ENCODE measurements at places on chromosomes 7 and 10.

GRCh38 chr7:38178695-38179344 is 775 bp downstream of the STARD3NL start:
- DNase-seq: no peak

- no peak for DNase-seq
Observed at GRCh38 chr7:116230191-116231005, 20.1 kb downstream of the TES start.

DNA sequence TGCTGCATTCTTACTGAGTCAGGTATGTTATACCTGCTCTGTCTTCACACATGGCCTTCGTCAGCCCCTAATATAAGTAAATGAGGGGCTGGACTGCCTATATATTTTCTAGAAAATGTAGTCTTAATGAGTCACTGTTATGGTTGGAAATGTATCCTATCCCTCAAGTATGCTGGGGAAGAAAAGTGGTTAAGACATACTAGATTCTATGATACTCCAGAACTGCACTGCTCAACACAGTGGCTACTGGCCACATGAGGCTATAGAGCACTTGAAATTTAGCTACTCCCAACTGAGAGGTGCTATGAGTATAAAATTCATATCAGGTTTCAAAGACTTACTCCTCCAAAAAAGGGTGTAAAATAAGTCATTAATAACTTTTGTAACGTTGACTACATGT is 104.3 kb upstream of the STEAP1B start:
- DNase-seq: no peak

DNA sequence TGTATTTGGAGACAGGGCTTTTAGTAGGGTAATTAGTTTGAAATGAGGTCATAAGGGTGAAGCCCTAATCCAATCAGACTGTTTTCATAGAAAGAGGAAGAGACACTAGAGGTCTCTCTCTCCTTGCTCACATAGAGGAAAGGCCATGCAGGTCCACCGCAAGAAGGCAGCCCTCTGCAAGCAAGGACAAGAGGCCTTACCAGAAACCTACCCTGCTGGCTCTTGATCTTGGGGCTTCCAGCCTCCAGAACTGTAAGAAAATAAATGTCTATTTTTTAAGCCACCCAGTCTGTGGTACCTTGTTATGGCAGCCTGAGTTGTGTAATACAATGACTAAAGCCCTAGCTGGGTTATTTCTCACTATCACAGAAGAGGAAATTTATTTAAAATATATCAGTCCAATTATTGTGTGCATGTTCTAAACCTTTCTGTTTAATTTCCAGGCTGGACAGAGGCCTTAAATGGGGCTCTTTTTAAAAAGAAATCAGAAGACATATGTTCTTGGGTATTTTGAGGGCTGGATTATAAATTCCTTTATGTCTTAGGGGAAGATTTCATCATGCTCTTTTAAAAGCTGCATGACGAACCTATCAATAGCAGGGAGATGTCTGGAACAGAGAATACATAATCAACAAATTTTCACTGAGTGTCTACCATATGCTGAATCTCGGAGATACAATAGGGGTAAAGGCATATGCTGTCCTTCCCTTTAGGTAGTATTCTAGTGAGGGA is 12.9 kb upstream of the TMEM26 start:
- no peak for DNase-seq

- DNase-seq: no peak
Observed at GRCh38 chr7:114214466-114214865, 200.1 kb upstream of the FOXP2 start.

- DNase-seq: no peak
Observed at GRCh38 chr10:129483430-129484010, 16.5 kb downstream of the MGMT start.

DNA sequence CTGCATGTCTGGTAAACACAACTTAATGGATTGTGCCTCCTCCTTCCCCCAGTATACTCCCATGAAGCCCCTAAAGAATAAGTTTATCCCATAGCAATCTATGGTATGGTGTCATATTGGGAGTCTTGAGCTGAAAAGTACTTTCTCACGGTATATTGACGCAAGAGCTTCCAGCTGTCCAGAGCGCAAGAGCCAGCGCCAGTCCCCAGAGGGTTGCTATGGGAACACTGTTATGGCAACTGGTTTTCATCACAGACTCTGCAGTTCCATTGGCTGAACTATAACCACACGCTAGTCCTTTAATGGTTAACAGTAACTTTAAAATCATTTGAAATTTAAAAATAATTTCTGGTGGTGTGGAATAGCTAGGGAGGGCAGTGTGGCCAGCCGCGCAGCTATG is 46.9 kb downstream of the PRPF18 start:
- no peak for DNase-seq

DNA sequence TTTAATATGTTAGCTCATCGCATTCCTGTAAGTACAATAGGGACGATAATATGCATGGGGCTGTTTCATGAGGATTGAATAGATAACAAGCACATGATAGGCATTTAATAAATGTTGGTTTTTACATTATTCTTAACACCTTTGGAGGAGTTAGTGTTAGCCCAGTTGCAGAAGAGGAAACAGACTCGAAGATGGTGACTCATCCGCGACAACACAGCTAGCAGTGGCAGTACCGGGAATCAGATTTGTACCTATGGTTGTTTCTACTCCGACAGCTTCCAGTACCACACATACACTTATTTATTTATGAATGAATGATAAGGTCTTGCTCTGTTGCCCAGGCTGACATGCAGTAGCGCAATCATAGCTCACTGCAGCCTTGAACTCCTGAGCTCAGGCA is 2.9 kb downstream of the LRMDA start:
- DNase-seq: no peak

DNA sequence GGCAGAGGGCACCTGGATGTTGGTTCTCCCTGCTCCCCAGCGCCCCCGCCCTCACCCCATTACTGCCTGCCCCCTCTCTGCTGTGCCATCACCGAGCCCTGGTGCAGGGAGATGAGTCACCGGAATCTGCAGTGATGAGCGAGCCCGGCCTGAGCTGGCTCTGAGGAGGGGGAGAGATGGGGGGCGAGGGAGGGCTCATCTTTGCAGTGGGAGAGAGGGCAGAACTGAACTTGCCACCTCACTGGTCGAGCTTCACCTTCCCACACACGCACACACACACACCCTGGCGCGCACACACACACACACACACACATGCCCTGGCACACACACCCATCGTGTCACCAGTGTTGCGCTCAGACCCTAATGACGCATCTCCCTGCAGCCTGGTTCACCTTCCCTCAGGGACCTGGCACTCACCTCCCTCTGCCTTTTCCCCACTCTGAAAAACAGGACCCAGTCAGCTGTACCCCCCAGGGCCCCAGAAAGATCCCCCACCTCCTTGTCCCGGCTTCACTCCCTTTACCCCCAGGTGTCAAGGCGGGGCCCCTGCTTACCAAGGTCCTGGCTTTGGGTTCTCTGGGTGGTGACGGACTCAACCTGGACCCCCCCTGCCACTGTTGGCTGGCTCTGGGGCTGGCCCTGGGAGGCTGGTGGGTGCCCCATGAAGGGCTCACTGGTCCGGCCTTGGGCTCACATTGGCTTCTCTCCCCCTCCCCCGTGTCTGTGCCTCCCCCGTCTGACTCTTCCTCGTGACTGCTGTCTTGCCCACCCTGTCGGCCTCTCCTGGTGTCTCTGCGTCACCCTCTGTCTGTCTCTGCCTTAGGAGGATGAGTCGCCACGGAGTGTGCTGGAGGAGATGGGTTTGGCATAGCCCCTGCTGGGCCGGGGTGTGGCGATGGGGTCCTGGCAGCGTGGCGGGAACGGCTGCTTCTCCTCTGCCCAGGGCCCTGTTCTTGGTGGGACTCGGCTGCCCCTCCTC is 5.4 kb downstream of the VGF start:
- no peak for DNase-seq

- no peak for DNase-seq
Observed at GRCh38 chr10:86663576-86664339, 4.6 kb upstream of the LDB3 start.

GRCh38 chr10:70425096-70425495 is 16.4 kb downstream of the NODAL start:
- DNase-seq: no peak

DNA sequence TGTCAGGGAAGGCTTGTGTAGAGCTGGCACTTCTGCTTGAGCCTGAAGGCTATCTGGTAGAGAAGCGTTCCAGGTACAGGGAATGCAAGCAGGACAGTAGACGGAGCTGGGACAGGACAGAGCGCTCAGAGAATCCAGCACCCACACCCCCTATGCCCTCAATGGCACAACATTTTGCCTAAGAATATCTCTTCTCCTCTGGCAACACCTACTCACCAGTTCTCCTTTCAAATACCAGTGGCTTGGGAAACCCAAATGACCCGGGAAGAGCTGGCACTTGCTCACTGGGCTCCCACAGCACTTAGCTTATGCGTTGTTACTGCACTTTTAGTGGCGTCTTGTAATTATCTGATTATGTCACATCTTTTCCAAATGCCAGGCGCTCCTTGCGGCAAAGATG is 118.6 kb downstream of the RNF216 start:
- no peak for DNase-seq

- no peak for DNase-seq
Observed at GRCh38 chr7:38284553-38284952, 11.1 kb upstream of the TARP start.

GRCh38 chr7:66790196-66790595 is 49.7 kb downstream of the RABGEF1 start:
- no peak for DNase-seq

DNA sequence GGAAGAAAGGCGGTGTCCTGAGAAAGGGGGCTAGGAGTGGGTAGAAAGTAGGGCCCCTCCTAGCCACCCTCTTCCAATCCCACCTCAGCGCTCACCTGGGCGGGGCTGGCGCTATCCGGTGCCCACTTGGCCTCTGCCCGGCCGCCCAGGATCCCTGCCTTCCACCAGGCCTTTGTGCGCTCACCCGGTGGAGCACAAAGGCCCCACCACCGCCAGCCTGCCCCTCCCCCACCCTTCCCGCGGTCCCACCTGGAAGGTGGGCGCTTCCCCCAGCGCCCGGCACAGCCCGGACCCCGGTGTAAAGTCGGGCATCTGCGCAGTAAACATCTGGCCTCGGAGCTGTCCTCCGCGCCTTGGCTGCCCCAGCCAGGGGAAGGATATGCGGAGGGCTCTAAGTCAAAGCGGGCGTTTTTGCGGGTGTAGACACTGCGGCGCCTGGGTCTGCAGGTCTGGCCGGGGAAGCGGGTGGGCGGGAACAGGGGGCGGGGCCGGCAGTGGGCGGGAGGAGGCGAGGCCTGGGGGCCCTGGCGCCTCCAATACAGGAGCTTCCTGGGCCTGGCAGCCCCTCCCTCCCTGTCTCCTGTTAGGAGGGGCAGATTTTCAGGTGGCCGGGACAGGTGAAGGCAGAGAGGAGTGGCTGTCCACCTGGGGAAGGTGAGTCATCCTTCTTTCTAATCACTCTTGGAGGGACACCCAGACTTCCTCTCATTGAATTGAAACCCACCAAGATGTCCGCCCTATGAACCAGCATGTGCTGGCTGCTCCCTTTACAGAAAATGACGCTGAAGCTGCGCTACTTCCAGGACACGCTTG is 49.3 kb downstream of the PNLIPRP2 start:
- no peak for DNase-seq

- peak; percentile 51 for DNase-seq
Observed at GRCh38 chr7:45924283-45924682, 3.2 kb upstream of the IGFBP3 start.

- no peak for DNase-seq
Observed at GRCh38 chr7:102303669-102304422, 17.2 kb downstream of the SH2B2 start.

DNA sequence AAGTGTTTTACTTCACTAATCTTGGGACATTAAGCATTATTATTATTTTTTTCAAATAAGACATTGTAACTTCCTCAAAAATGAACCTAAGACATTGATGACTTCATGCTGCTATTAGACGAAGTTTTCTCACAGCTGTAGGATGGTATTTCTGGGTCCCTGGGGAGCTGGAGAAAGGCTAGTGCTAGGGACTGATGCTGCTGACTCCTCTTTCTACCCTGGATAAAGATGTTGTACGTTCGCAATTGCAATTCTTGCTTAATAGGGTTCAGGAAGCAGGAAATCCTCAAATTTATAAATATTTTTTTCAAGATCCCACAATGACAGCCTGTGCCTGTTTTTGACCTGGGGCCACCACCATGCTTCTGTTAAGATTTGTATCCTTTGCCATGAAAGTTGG is 526.0 kb downstream of the CCSER2 start:
- DNase-seq: no peak

DNA sequence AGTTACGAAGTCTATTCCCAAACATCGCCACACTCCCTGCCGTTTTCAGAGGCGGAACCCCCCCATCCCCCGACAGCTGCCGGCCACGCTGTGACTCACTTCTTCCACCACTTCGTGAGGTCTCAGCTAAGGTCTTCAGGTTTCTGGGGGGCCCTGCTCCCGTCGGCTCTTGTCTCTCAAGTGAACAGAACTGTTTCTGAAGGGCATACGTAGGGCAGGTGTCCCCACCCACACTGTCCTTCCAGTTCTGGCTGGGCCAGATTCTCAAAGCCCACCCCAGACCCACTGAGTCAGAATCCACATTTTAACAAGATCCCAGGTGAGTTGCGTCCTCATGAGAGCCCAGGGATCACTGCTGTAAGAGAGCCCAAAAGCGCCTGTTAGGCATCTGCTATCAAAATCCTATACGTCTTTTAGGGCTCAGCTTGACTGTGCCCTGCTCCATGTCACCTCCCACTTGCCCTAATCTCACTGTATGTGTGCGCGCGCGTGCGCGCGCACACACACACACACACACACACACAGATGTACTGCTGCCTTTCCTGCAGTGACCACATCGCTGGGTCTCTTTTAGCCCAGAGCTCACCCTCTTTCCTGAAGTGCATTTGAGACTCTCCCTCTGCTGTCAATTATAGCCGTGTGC is 78.8 kb downstream of the PROSER2 start:
- no peak for DNase-seq

GRCh38 chr10:77493239-77493806 is 144.3 kb downstream of the KCNMA1 start:
- no peak for DNase-seq

GRCh38 chr10:132449051-132449810 is 52.2 kb downstream of the PWWP2B start:
- no peak for DNase-seq

GRCh38 chr10:85621562-85621961 is 745.0 kb downstream of the GRID1 start:
- no peak for DNase-seq

GRCh38 chr10:10786109-10787090 is 231.3 kb upstream of the CELF2 start:
- DNase-seq: no peak

DNA sequence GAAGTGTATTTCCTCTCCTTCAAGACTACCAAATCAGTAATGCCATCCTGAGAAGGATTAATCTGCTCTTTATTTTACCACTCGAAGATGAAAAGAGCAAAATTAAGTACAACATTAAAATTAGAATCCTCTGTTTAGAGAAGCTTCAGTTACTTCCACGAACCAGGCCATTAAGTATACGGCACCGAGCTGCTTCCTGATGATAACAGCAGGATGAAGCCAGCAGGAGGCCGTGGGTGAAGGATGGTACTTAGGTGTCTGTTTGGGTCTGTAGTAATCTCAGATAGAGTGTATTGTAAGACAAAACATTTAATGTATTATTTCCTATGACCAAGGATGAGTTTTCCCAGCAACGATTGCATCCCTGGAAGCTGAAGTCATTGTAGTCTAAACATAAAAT is 362.8 kb downstream of the SFMBT2 start:
- DNase-seq: no peak
